SK-N-SH treated with all-trans-retinoic acid at 6 μM for 48 hours (cell line): ENCODE measurements at places on chromosomes 5 and 9.

DNA sequence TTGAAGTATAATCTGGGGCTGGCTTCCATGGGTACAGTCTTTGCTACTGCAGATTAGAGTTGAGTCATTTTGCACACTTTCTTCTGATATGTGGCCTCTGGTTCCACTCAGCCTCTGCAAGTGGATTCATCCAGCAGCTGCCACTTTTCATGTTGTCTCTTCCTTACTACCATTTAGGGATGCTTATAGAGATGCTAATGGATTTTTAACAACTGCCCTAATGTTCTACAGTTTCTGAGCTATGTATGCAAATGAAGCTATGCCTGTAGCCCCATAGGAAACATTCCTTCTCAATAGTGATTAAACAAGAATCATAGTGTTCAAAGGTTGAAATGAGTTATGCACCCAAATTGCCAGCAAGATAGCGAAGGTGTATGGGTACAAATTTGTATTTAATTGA, 456.0 kb upstream of the ITGA1 start:
- ATAC-seq: no peak

- ATAC-seq: no peak
These were observed 49.9 kb downstream of the FGF18 start for GRCh38 chr5:171469326-171469725.

GRCh38 chr9:129148463-129149204, 29.4 kb downstream of the IER5L start:
- ATAC-seq: no peak

DNA sequence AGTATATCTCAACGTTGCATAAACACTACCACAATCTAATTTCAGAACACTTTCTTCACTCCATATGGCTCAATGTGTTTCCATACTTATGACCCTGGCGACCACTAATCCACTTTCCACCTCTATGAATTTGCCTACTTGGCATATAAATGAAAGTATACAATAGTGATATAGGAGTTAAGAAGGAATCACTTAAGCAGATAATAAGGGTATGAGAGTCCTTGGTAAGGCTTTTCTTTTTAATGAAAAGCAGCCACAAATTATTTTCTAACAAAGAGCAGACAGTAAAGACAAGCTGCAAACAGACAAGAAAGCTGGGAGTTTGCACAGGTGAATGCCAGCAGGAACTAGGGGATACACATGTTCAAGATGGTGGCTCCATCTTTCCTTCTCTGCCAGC, 615.1 kb upstream of the NUDT12 start:
- no peak for ATAC-seq

GRCh38 chr9:87519461-87519860, 21.8 kb downstream of the DAPK1 start:
- no peak for ATAC-seq

DNA sequence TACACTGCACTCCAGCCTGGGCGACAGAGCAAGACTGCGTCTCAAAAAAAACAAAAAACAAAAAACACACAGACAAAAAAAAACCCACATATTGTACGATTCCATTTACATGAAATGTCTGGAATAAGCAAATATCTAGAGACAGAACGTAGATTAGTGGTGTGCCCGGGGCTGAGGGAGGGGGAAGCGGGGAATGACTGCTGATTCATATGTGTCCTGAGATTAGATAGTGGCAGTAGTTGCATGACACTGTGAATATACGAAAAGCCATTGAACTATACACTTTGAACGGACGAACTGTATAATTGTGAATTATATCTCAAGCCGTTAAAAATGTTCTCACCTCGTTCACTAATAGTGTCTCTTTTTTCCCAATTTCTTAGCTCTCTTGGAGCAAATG, 23.9 kb downstream of the FGF1 start:
- ATAC-seq: no peak

GRCh38 chr5:160227012-160227411, 2.3 kb upstream of the FABP6 start:
- ATAC-seq: no peak

GRCh38 chr9:76433406-76433805, 25.6 kb upstream of the GCNT1 start:
- peak; percentile 64 for ATAC-seq

- ATAC-seq: no peak
These were observed 31.5 kb downstream of the CLINT1 start for GRCh38 chr5:157827423-157827822.

DNA sequence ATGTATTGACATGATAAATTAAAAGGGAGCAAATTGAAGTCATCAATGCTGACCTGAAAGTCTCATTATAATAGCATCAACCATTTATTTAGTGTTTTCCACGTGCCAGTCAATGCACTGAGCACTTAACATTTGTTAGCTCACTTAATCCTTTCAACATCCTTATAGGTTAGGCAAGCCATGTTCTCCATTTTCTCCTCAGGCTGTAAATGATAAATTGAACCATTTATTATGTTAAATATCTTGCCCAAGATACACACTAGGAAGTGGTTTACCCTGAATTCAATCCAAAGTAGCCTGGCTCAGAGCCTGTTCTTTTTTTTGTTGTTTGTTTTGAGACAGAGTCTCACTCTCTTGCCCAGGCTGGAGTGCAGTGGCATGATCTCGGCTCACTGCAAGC, 25.0 kb upstream of the SNX2 start:
- ATAC-seq: no peak

GRCh38 chr5:151092762-151093161, 11.9 kb upstream of the TNIP1 start:
- peak; percentile 39 for ATAC-seq

DNA sequence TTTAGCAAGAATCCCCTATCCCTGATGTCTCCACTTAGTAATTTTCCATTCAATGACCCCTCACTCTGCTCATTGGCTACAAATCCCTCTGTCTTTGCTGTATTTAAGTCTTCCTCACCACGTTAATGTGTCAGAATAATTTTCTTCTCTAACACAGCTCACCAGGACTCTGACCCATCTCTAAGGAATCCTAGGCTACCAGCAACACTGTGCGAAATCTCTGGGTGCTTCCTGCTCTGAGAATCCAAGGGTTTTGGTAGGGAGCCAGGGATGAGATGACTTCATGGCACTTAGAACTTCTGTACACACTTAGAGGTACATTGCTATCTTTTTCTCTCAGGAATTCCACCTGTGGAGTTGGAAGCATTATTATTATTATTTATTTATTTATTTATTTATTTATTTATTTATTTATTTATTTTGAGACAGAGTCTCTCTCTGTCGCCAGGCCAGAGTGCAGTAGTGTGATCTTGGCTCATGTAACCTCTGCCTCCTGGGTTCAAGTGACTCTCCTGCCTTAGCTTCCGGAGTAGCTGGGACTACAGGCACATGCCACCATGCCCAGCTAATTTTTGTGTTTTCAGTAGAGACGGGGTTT, 53.5 kb downstream of the FOXI1 start:
- peak; percentile 78 for ATAC-seq

GRCh38 chr5:12570688-12571087, 666.4 kb upstream of the CTNND2 start:
- no peak for ATAC-seq

DNA sequence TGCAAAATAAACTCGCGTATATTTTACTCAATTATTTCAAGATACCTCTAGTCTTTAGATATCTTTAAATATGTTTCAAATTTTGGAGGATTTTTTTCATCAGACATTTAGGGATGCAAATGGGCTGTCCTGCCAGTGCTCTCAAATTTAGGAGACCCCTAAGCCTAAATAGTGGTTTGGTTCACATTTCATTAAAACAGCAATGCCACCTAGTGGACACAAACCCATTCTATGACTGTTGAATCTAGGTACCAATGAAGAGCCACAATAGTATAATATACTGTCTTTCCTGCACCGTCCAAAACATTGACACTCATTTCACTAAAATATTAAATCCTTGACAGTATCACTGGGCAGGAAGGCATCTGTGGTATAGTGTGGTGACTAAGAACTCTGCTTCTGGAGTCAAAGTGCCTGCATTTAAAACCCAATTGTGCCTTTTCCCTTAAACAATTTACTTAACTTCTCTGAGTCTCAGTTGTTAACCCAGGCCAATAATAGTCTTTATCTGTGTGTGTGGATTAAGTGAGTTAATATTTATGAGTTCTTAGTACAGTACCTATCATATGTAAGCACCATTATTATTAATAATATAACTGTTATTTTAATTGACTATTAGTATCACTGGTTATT, 148.0 kb downstream of the RORB start:
- ATAC-seq: peak; percentile 80

DNA sequence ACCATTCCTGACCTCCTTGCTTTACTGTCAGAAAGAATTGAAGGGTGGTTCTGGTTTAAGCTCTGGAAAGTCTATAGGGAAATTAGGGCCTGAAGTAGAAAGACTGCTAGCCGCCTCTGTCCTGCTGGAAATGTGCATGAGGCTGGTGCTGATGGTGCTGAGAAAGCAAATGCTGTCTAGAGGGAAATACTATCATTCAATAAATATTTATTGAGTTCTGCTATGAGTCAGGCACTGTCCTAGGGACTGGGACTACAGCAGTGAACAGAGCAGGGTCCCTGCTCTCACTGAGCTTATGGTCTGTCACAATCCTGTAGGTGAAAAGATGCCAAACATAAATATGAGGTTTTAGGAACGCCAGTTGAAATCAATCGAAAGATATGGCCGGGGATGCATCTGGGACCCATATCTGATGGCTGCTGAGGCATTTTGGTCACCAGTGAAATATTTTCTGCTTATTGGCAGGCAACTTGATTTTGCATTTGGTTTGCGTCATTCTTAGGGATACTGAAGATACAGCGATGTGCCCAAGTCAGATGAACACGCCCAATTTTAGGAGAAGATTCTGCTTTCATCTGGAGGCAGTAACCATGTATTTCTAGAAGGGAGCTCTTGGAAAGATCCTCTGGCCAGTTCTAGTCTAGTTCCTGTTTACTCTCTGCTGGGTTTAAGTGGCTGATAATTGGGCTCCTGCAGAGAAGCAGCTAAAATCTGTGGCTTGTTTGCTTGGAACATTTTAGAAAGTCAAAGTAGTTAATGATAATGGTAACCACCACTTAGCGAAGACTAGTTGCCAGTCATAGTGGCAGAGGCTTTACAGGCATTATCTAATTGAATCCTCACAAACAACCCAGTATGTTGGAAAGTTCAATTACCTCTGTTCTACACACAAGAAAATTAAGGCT, 73.3 kb downstream of the INSYN2B start:
- ATAC-seq: no peak; the same call in 2 of the 3 replicates

- no peak for ATAC-seq
These were observed 85.8 kb upstream of the IL6ST start for GRCh38 chr5:56080375-56081052.

- peak; percentile 6; the same call in 2 of the 3 replicates for ATAC-seq
These were observed 453 bp downstream of the CPEB4 start for GRCh38 chr5:173888473-173889131.

DNA sequence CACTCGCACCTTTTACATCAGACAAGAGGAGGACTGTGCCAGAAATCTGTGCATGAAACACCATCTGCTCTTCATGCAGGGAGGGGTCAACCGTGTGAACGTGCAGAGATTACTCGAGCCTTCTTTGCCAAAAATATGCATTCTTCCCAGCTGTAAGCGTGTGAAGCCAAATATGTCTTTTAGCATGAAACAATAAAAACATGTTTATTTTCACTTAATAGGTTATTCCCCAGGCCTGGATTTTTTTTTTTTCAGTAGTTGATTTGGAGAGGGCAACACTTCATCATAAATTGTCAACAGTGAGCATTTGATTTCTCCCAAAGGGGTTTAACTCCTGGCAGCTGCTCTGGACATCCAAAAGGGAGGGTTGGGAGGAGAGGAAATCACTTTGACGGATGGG, 23.8 kb downstream of the PLAC8L1 start:
- ATAC-seq: no peak

DNA sequence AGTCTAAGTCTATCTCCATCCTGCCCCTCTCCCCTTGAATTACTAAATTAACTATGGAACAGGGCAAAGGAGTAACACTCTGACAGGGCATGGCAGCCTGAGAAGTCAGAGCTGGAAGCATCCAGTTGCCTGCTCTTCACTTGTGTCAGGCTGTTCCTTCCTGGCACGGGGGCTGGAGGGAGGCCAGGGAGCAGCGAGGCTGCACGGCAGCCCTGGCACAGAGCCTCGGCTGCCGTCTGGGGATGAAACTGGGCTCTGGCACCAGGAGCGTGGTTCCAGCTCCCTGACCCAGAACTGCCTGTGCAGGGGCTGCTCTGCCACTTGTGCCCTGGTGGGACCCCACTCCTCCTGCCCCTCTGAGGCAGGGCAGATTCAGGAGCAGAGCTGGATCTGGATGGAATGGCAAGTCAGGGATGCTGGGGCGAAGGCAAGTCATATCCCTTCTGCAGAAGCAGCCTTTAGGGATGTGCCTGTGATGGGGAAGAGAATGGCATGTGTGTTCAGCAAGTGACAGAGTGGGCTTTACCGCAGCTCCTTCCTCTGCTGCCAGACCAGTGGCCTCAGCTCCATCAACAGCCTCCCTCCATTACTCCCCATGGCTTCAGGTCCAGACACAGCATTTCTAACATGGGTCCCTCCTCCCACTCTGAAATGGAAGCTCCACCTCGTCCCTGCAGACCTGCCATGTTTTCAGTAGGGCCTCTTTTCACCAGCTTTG, 42.2 kb upstream of the PDE8B start:
- peak; percentile 81 for ATAC-seq

GRCh38 chr5:170403675-170404074, 14.5 kb upstream of the KCNMB1 start:
- ATAC-seq: no peak

DNA sequence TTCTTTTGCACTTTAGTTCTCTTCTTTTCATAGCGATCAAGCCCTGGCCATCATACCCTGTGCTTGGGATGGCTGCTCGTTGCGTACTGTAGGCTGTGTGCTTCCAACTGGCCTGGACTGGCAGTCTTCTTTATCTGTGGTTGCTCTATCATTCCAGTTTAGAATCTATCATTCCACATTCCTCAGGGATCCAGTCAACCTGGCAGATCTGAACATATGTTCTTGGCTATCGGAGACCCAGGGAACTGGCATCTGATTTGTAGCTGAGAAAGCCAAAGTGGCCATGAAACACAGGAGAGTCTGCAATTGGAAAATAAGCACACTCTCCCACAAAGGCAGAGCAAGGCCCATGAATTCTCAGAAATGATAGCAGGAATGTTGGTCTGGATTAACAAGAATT, 22.6 kb upstream of the SLC46A2 start:
- ATAC-seq: no peak
